RPMI7951 (cell line): ENCODE measurements at places on chromosomes 6 and 20. TPM values are rescaled to one million over a fixed set of nuclear protein-coding genes. Genes with fewer than 3 reads are reported as not detected.

- DNase-seq, result no peak
These were observed 805.8 kb upstream of the GJE1 start for GRCh38 chr6:141326925-141327324.

DNA sequence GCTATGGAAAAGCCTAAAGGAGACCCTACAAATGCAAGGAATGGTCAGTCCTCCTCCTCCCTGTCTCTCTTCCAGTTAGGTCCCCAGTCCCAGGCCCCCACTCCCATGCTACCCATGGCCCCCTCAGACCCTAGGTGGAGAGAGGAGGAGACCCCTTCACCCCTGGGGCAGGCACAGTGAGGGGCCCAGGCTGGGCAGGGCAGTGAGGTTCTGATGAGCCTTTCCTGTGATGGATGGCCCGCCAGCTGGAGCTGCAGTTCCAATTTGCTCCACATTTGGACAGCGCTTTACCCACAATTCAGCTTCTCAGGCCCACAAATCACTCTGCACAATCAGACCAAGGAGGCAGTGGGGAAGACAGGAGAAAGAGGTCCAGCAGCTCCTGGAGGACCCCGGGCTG, 37.3 kb upstream of the MLN start:
- DNase-seq, result no peak

DNA sequence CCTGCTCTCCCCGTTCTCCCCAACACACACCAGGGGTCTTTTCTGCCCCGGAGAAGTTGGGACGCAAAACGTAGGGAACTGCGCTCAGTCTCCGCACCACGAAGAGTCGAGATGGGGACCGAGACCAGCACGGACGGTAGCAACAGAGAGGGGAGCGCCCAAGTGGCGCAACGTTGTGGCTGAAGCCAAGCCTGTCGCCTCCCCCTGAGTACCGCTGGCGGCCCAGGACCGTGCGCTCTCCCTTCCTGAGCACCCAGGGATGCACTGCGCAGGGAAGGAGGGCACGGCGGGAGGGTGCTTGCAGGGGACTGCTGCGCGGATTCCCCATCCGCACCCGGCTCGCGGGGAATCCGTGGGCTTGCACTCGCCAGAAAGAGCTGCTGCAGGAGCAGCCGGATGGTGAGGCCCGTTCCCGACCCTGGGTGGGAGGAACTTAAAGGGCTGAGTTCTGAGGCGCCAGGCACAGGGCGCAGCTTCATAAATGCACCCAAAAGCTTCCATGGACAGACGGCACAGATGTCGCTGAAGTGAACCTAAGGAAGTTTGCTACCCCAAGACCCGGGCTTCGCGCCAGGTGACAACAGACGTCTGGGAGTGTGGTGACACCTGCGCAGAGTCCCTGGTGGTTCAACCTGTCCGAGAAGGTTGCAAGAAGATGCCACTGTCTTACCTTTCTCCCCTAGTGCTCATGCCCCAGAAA, 178.7 kb downstream of the TBXT start:
- no peak for DNase-seq

DNA sequence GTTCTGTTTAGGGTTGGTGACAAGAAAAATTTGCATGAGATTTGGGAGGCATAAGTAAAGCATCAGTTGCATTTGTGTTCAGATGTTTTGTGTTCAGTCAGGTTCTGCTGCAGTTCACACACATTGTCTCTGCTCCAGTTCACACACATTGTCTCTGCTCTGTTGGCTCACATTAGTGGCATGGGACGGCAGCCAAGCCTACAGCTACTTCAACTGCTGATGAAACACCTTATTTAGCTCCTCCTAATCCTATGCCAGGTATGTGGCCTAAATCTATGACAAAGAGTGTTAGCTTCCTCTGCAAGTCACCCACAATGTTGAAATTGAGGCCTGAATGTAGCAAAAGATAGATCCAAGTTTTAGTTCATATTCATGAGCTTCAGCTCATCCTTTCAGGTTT, 278.1 kb upstream of the SYNCRIP start:
- no peak for DNase-seq

- no peak for DNase-seq
These were observed 6.3 kb downstream of the ALDH8A1 start for GRCh38 chr6:134943522-134944111.

GRCh38 chr6:3247255-3248146, 11.2 kb upstream of the PSMG4 start:
- peak; percentile 91 for DNase-seq

- DNase-seq, result no peak
These were observed 3.5 kb downstream of the RNASET2 start for GRCh38 chr6:166952567-166953486.

DNA sequence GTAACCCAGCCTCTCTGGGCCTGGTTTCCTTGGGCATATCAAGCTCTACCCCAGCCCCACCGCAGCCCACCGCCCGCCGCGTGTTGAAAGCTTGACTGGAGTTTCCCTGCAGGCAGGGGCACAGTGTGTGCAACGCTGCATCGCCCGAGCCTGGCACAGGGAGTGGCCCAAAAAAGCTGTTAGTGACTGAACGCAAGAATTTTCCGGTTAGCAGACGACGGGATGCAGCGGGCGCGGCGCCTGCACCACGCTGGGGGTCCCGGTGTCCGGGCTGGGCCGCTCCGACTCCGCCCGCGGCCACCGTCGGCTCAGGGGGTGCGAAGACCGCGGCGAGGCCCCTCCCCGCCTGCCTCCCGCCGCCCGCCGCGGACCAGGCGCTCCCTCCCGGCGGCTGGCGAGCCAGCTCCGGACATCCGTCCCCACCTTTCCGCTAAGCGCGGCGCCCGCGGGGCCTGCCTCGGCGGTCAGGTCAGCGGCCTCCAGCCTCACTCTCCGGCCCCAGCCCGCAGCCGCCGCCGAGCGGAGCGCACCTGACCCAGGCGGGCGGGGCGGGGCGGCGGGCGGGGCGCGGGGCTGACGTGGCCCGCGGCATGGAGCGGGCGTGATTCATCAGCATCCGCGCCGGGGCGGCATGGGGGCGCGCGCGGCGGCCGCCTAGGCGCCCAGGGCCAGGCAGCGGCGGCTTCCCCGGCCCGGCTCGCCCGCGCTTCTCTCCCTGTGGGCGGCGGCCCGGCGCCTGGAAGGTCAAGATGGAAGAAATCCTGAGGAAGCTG, at the start of gene ARFGEF3:
Gene ARFGEF3, plus strand, starts transcription at position 602 of the 773 bp plus-strand sequence. Its CDS starts 148 bp downstream, at position 750.
- DNase-seq, result peak; percentile 49

GRCh38 chr6:37570482-37571133, 70.9 kb upstream of the CCDC167 start:
- no peak for DNase-seq

- DNase-seq, result no peak
These were observed 16.7 kb downstream of the CBFA2T2 start for GRCh38 chr20:33506576-33506975.

DNA sequence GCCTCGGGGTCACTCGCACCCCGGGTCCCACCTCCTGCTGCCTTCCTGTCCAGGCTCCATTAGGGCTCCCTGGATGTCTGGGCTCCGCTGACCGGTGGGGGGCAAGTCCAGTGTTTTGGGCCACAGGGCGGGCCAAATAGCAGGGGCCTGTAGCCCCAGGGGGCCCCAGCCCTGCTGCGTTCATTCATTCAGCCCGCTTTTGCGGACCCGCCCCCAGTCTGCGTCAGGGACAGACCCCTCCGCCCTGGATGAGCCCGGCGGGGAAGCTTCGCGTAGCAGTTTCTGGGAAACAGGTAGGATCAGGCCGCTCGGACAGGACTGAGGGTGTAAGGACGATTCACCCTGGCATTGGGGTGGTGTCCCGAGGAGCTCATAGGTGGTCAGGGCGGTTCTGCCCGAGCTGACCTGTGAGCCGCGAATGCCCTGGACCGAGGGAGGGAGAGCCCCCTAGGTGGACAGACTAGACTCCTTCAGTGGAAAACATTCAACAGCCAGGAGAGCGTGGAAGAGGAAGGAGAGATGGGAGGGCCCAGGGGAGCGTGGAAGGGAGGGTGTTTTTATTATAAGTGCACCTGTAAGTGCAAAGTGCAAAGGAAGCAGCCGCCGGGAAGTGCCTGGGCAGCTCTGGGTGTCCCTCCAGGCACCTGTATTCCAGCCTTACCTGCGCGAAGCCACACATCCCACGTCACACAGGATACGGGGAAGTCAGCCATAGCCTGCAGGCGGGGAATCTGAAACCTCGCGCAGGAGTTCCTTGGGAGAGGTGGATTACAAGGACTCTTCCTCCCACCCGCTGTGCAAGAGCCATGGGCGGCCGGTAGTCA, 662 bp downstream of the ENTPD6 start:
- DNase-seq, result no peak

GRCh38 chr20:36792422-36792821, 18.9 kb upstream of the DSN1 start:
- peak; percentile 76 for DNase-seq

DNA sequence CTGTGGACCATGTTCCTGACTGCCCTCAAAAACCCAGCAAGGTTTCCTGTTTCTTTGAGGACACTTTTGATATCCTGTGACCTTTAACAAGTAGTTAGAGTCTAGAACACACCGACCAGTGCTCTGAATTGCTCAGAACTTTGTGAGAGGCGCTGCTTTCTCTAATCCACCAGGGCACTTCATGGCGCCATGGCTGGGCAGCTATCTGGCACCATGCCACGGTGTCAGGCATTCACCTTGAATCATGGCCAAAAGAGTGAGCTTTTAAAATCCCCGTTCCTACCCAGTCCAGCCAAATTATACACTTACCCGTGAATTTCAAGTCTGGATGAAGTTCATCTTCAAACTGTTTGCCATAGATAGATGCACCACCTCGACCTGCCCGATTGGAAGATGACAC, 17.0 kb upstream of the CPNE5 start:
- DNase-seq, result no peak

DNA sequence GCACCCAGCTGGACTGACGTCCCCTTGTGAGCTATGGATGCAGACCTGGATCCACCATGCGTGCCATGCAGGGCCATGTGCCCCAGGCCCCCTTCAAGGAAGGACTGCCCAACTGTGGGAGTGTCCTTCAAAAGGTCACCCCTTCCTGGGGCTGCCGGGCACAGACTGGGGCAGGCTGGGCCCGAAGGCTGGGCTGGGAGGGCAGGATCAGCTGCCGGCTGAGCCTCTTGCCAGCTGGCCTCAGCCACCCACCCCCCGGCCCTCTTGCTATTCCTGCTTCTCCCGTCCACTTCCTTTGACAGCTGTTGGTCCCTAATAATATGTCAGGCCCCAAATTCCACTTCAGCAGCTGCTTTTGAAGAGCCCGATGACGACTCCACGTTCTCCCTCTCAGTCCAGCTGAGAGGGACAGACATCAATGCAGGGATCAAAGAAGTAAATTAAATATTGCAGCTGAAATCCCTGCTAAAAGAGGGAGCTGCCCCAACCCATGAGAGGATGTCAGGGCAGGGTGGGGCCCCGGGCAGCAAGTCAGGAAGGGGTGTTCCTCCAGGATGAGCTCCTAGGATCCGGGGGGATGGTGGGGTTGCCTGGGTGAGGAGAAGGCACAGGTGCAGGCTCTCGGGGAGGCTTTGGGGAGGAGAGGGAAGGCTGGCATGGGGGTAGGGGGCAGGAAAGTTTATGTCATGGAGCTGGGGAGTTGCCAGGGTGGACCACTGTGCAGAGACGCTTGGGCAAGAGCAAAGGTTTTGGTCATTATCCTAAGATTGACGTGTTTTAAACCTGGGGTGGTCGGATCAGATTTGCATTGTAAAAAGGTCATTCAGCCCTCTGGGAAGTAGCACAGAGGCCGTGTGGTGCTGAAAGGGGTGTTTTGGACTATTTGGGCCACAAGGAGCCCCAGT, 185.0 kb downstream of the ANKRD60 start:
- no peak for DNase-seq

DNA sequence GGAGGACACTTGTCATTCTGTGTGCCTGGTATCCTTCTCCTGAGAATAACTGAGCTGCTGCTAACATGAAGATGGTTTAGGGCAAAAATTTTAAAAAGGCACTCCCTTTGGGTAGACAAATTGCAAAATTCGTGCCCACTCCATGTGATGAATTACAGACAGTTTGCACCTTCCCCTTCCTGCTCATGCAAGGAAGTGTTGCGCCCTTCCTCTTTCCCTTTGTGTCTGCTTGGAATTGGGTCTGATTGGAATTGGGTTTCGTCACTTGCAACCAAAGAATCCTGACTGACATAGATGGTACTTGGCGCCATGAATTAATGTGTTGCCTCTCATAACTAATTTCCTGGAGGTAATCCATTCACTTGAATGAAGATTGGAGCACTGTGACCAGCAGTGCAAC, 62.3 kb upstream of the SHLD1 start:
- no peak for DNase-seq

GRCh38 chr20:12969071-12969669, 39.6 kb upstream of the SPTLC3 start:
- peak; percentile 82 for DNase-seq

DNA sequence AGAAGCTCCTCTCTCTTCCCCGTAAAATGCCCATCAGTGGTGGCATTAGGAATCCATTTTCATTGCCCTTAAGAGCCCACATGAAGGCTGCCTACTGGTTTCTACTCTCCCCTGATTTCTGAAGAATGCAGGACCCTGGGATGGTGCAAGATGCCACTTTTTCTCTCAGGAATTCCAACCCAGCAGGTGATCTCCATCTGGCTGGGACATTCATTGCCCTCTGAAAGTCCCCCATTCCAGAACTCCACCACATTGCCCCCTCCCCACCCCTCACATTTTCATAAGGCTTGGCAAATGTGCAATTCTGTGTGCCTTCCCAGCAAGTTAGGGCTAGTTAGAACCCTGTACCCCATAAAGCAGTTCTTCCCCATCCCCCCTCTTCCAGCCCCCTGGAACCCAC, 88.0 kb downstream of the BANF2 start:
- DNase-seq, result no peak

DNA sequence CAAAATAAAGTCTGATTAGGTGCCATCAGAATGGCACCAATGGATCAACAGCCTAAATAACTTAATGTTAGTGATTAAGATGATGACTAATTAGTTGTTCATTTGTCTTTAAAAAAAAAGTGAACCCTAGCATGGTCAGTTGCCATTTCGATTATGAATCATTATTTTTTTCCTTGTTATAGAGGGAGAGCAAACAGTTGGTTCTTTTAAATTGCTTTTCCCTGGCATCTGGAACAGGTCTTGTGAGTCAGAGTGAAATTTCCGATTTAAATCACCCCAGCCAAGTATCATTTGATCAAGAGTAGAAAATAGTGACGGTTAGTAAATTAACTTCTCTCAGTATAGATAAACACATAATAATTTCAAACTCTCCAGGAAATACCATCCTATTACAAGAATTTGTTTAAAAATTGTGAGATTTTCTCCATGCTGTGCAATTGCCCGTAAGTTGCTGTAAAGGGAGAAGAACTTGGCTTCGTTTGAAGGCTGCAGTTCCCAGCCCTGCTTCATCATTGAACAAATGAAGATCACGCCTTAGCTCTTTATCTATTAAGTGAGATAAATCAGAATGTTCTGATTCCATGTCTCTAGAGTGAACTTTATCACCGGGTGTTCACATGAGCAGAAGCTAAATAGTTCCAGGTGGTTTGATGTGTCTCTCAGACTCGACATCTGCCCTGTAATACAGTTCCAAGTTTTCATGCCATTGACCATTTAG, 741.3 kb downstream of the DOK5 start:
- peak; percentile 1 for DNase-seq

The ADGRF1 gene
- total RNA-seq, result 0.24 and 0.39 TPM in 2 replicates

The IRF4 gene
- 0.24 and 0.39 TPM in 2 replicates for total RNA-seq

The BPI gene
- total RNA-seq, result 0.24 and 0.29 TPM in 2 replicates

The OR2J3 gene
- not detected in 2 replicates for total RNA-seq

The BNIP5 gene
- not detected in 2 replicates for total RNA-seq

The HRH3 gene
- total RNA-seq, result not detected in 2 replicates

The SPATA25 gene
- 0.98 TPM in 1 of 2 replicates, not detected in the other for total RNA-seq

The CD83 gene
- 12.8 and 14.9 TPM in 2 replicates for total RNA-seq

The SIGLEC1 gene
- total RNA-seq, result not detected in 2 replicates

The OOEP gene
- total RNA-seq, result not detected in 2 replicates

The TEAD3 gene
- 5.6 and 6.1 TPM in 2 replicates for total RNA-seq
